ENCODE measurements at places on chromosomes 13 and 19. TPM values are rescaled to one million over a fixed set of nuclear protein-coding genes. Genes with fewer than 3 reads are reported as not detected.

GRCh38 chr13:99312493-99312883 is 5.3 kb upstream of the GPR183 start:
- DNase-seq, result peak; percentile 36

GRCh38 chr13:31468114-31468902 is 268.5 kb downstream of the B3GLCT start:
- no peak for DNase-seq

- DNase-seq, result no peak
These were observed 13.7 kb upstream of the GPR183 start for GRCh38 chr13:99320693-99321481.

DNA sequence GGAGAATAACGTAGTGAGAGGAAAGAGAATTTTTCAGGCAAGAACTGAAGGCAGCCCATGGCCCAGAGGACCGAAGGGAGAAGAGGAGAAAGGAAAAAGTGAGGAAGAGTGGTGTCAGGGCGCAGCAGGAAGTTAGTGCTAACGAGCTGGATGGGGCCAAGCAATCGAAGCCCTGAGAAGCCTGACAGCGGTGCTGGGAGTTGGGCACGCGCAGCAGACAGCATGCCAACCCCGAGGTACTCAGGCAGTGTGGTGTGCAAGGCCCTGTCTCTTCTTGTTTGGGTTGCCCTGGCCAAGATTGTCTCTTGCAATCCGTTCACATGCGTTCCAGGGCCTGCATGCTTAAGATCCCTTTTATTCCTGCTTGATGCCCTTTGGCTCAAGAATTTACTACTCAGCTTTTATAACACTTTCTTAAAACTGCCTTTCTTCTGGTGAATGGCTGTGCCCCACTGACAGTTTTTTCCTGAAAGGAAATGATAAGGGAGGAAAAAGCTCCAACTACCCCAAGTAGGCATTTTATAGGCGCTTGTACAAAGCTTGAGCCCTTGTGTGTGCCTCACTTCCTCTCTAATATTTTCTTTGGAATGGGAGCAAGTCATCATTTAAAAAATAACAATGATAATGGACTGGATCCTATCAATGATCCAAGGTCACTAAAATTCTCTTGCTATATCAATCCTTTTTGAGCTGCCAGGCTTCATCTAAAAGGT is 115.4 kb downstream of the FLT1 start:
- no peak for DNase-seq

- no peak for DNase-seq
These were observed 12.0 kb upstream of the CEACAM21 start for GRCh38 chr19:41563854-41564514.

DNA sequence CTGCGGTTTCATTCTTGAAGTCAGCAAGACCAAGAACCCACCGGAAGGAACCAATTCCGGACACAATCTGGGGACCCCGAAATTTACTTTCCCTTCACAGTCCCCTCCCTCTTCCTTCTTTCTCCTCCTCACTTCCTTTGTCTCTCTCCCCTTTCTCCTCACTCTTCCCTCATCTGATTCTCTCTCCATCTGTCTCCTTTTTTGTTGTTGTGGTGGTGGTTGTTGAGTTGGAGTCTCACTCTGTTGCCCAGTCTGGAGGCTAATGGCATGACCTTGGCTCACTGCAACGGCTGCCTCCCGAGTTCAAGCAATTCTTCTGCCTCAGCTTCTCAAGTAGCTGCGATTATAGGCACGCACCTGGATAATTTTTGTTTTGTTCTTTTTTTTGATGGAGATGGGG is 32.7 kb upstream of the OR1M1 start:
- DNase-seq, result no peak

GRCh38 chr13:49030213-49030612 is 54.5 kb downstream of the FNDC3A start:
- no peak for DNase-seq

GRCh38 chr13:113849981-113850721 is 13.7 kb downstream of the GAS6 start:
- no peak for DNase-seq

DNA sequence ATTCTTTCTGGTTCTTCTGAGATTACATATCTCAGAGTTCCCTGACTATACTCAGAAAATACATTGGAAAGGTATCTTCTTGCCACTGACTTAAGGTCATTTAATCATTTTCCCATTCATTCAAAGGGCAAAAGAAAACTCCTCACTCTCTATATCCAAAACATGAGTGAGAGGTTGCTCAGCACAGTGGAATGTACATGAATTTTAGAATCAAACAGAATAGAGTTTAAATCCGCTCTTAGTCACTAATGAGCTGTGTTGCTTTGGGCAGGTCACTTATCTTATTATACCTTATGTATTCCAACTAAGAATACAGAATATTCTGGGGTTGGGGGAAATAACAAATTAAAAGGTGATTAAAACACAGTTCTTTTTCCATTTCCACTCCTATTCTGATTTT is 452.6 kb upstream of the KLF12 start:
- DNase-seq, result no peak

DNA sequence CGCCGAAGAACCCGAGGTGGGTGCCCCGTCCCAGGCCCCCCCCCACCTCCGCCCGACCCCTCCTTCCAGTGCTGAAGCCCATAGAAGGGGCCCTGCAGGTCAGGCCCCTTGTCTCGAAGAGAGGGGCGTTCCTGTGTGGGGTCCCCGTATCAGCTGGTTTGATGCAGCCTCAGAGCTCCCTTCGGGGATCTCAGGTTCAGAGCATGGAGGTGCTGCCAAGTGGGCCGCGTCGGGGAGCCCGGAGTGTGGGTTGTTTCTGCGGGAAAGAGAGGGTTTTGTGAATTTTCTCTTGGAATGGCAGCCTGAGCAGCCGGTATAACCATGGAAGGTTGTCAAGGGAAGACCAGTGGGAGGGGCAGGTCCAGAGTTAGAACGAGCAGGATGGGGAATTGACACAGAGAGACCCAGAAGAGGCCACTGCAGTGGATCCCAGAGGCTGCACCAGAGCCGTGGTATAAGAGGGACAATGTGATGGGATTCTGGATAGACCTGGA is 384 bp downstream of the TRAPPC2B start:
- no peak for DNase-seq

- peak; percentile 14 for DNase-seq
These were observed 19.8 kb downstream of the SERP2 start for GRCh38 chr13:44393391-44393790.

- DNase-seq, result no peak
These were observed 726.4 kb upstream of the GPC6 start for GRCh38 chr13:92500192-92500591.

- no peak for DNase-seq
These were observed 421.4 kb downstream of the COG6 start for GRCh38 chr13:40076765-40077362.

GRCh38 chr19:45745606-45746005 is 12.4 kb downstream of the MEIOSIN start:
- DNase-seq, result no peak

GRCh38 chr19:6340493-6341201 is 7.2 kb upstream of the ACER1 start:
- DNase-seq, result no peak

DNA sequence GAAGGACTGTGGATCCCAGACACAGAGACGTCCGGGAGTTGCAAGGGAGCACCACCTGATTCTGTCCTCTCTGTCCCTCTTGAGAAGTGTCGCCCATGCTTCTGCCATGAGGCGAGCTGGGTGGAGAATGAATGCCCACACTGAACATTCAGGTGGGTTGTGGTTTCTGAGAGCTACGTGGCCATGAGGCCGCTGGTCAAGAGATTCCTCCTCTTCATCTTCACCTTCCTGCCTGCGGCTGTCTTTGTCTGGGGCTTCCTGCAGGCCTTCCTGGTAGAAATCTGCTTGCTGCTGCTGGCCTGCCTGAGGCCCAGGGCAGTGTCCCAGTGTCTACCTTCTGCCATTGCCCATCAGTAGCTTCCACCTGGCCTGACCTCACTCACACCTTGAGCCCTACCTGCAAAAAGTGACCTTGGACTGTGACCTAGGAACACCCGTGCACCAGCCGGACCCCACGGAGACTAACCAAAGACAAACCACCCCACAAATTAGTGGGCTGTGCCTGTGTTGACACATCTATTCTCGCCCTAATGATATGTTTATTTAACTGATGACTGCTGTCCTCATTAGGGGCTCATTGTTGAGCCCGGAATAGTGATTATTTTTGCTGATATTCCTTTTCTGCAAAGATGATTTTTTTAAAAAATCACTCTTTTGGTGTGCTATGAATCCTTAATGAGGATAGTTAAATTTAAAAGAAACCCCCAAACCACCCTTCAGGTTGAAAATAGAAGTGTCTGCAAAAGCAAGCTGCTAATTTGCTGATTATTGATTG is 38.7 kb upstream of the ZNF536 start:
- DNase-seq, result no peak

APOC1 gene
- 5.3 TPM for total RNA-seq

CDC42EP5 gene
- total RNA-seq, result 1.2 TPM

CFAP97D2 gene
- not detected for total RNA-seq

TNFAIP8L1 gene
- total RNA-seq, result 5.6 TPM

FBL gene
- total RNA-seq, result 217 TPM

ONECUT3 gene
- total RNA-seq, result not detected

ZNF468 gene
- 38.5 TPM for total RNA-seq

Measured in occipital lobe (tissue), 3 donors.